ENCODE measurements at places on chromosomes 7 and 10.

- no peak for DNase-seq
Measured at GRCh38 chr10:111432588-111432987, 355.8 kb downstream of the ADRA2A start.

DNA sequence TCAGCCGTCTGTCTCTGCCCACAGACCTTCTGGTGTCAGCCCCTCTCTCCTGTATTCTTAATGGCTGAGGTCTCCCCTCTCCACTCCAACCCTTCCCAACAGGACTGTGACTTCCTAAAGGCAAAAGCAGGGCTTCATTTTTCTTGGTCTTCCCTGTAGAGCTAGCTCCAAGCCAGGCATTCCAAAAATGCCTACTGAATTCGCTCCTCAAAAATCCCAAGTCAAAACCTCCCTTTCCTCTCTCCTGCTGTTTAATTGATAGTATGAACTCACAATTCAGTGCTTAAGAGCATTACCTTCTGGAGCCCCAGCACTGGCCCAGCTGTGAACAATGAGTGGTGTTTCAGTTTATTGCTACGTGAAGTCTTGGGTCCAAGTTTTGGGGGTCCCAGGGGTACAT is 628.4 kb downstream of the PARD3 start:
- DNase-seq, result no peak

- no peak for DNase-seq
Measured at GRCh38 chr7:83486536-83486935, 162.4 kb downstream of the SEMA3E start.

DNA sequence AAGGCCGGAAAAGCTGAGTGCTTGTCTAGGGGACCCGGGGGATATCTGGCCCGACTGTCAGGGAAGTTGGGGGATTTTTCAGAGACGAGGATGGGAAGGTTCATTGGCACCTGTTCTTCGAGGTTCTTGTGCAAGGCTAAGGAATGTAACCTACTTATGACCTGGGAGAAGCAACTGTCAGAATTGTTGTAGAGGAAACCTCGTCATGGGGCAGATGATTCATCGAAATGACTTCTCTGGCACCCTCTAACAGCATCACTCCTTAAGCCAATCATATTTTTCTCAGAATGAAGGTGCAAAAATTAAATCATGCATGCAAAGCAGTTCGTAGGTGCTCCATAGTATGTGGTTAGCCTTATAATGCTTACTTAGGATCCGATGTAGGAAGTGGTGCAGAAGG is 58.6 kb downstream of the PLXDC2 start:
- no peak for DNase-seq

DNA sequence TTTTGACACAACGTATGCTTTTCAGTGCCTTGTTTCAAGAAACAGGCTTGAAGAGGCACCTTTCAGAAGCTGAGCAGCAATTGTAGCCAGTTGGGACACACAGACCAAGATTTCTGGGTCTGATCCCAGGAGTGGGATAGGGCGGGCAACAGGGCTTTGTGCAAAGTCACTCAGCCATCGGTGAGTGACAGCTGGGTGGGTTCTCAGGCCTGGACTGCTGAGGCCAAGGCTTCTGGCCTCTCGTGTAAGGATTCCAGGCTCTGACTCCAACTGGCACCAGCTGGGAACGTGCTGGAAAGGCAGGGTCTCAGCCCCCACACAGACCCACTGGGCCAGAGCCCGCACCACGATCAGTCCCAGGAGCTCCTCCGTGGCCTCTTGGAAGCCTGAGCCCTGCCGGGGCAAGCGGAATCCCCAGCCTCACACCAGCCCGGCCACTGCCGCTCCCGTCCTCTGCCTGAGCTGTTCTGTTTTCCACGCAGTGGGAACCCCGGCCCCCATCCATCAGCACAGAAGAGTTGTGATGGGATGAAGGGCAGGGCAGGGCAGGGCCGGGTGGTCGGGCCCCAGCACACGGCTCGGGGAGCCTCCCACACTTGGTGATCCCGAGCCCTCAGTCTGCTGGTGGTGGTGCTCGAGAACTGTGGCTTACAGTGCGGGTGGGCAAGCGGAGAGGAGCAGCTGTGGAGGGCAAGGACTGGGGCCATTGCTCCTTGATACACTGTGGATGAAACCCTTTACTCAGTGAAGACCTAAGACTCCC is 46.8 kb downstream of the VIPR2 start:
- DNase-seq, result no peak

GRCh38 chr7:74606101-74606908 is 51.2 kb upstream of the GTF2I start:
- DNase-seq, result peak; percentile 19

- no peak for DNase-seq
Measured at GRCh38 chr7:154744861-154745258, 258.1 kb downstream of the PAXIP1 start.

- no peak for DNase-seq
Measured at GRCh38 chr10:89869180-89869579, 167.8 kb downstream of the KIF20B start.

DNA sequence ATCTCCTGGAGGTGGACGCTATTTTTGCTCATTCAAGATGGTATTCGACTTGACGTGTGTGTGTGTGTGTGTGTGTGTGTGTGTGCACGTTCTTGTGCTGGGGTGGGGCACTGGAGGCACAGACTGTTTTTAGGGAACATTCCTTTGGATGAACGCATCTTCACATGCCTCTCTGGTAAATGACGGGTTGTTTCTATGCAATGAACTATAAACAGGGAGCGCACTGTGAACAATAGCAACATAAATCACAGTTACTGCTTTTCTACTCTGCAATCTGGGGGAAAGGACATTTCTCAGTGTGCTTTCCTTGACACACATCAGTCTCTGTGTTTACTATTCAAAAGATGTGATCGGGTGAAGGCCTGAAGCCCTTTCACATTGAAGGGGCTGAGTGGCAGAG is 120.1 kb upstream of the PITRM1 start:
- DNase-seq, result no peak
